ENCODE measurements at places on chromosomes 13 and 19. TPM values are rescaled to one million over a fixed set of nuclear protein-coding genes. Genes with fewer than 3 reads are reported as not detected.
A peak's percentile ranks its signal among the peaks of the same experiment; 100 is the strongest.

Gene SIGLEC5
- not detected for total RNA-seq

Gene TUBA3C
- not detected for total RNA-seq

Gene ZSCAN4
- not detected for total RNA-seq

Gene CEACAM7
- total RNA-seq = not detected

Gene TEX101
- not detected for total RNA-seq

DNA sequence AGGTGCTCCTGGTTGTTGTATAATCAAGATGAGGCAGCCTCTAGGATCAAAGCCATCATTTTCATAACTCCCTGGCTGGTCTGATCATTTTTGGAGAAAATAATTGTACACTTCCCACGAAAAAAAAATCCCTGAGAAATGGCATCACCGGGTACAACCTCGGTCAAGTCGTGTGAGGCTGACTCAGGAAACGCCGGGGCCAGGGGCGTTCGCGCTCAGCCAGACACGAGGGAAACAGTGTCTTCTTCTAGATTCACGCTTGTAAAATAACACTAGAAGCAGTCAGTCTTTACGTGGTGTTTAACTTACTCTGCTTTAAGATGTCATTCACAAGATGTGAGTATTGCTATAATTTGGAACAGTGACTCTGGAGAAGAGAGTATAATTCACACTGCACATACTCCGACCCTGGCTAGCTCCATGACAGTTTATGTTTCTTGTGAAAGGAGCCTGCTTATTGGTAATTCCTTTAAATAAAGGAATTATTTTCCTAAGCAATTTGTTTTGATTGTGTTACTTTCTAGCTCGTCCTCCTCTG, 109.0 kb upstream of the SOX1 start:
- H3K4me1 ChIP-seq = no peaks in the 10 kb centered on the region
- DNase-seq = no peak
- H3K27ac ChIP-seq = no peak overlapping the region
- H3K27me3 ChIP-seq = no peaks in the 10 kb centered on the region
- no peak overlapping the region for H3K4me3 ChIP-seq
- no peaks in the 10 kb centered on the region for H3K36me3 ChIP-seq

- no peaks in the 10 kb centered on the region for H3K4me1 ChIP-seq
- no peak for DNase-seq
- peak overlapping the region; percentile 21 for H3K4me3 ChIP-seq
- no peak overlapping the region for H3K27ac ChIP-seq
- H3K36me3 ChIP-seq = no peaks in the 10 kb centered on the region
These were observed 29.2 kb upstream of the RGCC start for GRCh38 chr13:41428155-41428554.

DNA sequence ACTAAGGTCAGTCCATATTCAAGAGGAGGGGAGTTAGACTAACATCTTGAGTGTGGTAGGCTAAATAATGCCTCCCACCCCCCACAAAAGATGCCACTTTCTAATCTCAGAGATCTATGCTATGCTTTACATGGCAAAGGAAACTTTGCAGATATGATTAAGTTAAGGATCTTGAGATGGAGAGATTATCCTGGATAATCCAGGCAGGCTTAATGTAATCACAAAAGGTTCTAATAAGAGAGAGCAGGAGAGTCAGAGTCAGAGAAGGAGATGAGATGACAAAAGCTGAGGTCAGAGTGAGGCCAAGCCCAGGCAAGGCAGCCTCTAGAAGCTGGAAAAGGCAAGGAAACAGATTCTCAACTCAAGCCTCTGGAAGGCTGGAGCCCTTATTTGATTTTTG, 1011.6 kb downstream of the PCDH9 start:
- DNase-seq = no peak
- H3K27ac ChIP-seq = no peak overlapping the region
- H3K4me3 ChIP-seq = no peak overlapping the region
- no peaks in the 10 kb centered on the region for H3K4me1 ChIP-seq
- no peaks in the 10 kb centered on the region for H3K27me3 ChIP-seq

GRCh38 chr13:71218960-71219359, 648.0 kb downstream of the DACH1 start:
- no peak overlapping the region for H3K27ac ChIP-seq
- no peaks in the 10 kb centered on the region for H3K36me3 ChIP-seq
- H3K4me1 ChIP-seq = no peaks in the 10 kb centered on the region
- H3K27me3 ChIP-seq = no peaks in the 10 kb centered on the region
- no peak overlapping the region for H3K4me3 ChIP-seq

DNA sequence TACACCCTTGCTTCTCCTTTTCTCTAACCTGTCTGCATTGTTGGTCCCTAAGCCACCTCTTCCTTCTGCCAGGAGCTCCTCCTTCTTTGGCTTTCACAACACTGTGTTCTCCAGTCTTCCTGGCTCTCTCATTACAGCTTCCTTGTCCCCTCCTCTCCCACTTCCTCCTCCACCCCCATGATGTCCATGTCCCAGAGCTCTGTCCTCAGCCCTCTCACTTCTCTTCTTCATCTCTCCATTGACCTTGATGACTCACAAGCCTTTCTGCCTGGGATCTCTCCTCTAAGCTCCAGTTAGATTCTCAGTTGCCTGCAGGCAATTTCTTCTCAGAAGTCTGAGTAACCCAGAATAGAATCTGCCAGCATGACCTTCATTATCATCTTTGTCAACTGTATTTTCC, 100.3 kb upstream of the WASF3 start:
- no peaks in the 10 kb centered on the region for H3K36me3 ChIP-seq
- DNase-seq = no peak
- no peak overlapping the region for H3K4me3 ChIP-seq
- H3K4me1 ChIP-seq = peaks cover 5% of the 10 kb centered on the region

- peaks cover 41% of the 10 kb centered on the region for H3K36me3 ChIP-seq
- no peaks in the 10 kb centered on the region for H3K27me3 ChIP-seq
- H3K27ac ChIP-seq = no peak overlapping the region
- no peak for DNase-seq
- peaks cover 8% of the 10 kb centered on the region for H3K4me1 ChIP-seq
These were observed 15.9 kb downstream of the CFD start for GRCh38 chr19:875265-875879.

GRCh38 chr13:34696296-34696695, 245.8 kb upstream of the NBEA start:
- no peak overlapping the region for H3K27ac ChIP-seq
- no peaks in the 10 kb centered on the region for H3K27me3 ChIP-seq
- H3K4me1 ChIP-seq = no peaks in the 10 kb centered on the region
- no peaks in the 10 kb centered on the region for H3K36me3 ChIP-seq
- H3K4me3 ChIP-seq = no peak overlapping the region
- DNase-seq = no peak

DNA sequence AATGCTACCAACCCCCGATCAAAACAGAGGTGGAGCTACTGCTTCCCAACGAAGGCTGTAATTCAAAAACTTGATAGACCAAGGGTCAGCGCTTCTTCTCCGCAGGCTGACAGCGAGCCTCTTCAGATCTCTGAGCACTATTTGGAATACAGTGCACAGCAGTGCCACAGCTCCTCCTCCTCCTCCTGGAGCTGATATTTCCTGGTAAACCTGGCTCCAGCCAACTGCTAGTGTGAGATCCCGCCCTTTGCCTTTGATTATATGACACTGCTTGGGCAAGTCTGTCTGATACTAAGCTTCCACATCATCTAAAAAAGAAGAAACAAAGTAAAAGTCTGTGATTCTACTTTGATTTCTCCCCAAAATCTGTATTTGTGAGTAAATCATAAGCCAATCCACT, 710.5 kb downstream of the DACH1 start:
- no peaks in the 10 kb centered on the region for H3K4me1 ChIP-seq
- no peaks in the 10 kb centered on the region for H3K27me3 ChIP-seq
- no peak for DNase-seq

DNA sequence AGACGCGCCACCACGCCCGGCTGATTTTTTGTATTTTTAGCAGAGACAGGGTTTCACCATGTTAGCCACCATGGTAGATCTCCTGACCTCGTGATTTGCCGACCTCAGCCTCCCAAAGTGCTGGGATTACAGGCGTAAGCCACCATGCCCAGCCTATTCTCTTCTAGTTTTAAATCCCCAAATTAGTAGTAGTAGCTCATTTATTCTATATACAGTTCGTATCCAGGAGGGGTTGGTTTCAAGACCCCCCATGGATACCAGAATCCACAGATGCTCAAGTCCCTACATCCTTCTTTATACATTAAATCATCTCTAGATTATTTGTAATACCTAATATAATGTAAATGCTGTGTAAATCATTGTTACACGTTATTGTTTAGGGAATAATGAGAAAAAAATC, 2.0 kb downstream of the ZNF568 start:
- H3K27me3 ChIP-seq = no peaks in the 10 kb centered on the region
- DNase-seq = no peak
- no peak overlapping the region for H3K27ac ChIP-seq

DNA sequence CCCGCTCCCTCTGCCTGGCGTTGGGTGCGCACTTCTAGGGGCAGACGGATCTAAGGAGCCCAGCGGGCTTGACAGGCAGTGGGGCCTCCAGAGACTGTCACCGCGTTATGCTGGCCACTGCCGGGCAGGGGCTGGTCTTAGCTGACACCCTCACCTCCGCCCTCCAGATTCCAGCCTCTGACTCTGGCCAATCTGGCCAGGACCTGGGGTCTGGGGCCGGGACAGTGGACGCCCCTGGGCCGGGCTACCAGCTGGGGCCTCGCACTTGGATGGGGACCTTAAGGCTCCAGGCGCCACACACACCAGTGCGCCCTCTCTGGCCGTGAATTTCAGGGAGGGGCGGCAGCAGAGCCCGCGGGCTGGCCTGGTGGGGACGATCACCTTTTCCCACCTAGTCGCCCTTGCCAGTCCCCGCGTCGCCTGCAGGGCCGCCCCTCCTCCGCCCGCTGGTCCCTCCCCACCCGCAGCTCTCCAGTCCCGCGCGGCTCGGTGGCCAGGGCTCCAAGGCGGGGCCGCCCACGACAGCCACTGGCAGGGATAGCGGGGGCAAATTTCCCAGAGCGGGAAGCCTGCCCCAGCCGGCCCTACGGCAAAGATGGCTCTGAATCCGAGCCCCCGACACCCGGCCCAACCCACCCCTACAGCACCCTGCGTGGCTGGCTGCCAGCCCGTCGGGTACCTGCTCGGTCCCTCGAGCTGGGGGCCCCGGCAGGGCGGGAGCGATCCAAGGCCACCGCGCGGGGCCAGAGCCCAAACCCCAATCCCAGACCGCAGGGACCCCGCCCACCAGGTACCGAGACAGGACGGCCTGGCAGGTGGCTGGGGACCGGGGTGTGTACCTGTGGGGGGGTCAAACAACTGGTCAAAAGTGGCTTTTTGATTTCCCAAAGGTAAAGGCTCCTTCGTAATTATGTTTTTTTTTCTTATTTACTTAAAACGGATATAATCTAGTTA, 6.1 kb upstream of the ZNF98 start:
- no peak overlapping the region for H3K27ac ChIP-seq
- no peaks in the 10 kb centered on the region for H3K27me3 ChIP-seq
- H3K36me3 ChIP-seq = no peaks in the 10 kb centered on the region
- DNase-seq = no peak
- H3K4me1 ChIP-seq = no peaks in the 10 kb centered on the region

GRCh38 chr19:3618144-3618810, 8.3 kb downstream of the CACTIN start:
- peaks cover 29% of the 10 kb centered on the region for H3K36me3 ChIP-seq
- H3K4me1 ChIP-seq = peaks cover 3% of the 10 kb centered on the region
- DNase-seq = peak; percentile 29
- H3K4me3 ChIP-seq = no peak overlapping the region
- H3K27me3 ChIP-seq = no peaks in the 10 kb centered on the region

DNA sequence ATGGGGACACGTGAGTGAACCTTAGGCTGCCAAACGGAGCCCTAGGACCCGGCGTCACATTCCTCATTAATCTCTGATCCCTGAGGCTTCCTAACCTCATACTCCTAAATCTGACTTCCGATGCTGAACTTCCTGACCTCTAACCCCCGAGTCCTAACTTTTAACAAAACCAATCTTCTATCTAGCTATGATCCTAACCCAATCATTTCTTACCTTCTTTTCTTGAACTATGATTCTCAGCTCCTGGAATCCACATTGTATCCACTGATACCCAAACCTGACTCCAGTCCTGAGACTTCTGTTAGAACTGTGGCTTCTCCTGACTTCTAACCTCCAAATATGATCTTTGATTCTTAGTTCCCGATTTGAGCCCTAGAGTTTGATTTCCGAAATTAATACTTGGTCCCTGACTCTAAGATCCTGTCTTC, 447 bp downstream of the NFKBIB start:
- peak overlapping the region; percentile 58 for H3K27ac ChIP-seq
- peak overlapping the region; percentile 66 for H3K4me3 ChIP-seq
- DNase-seq = no peak
- H3K4me1 ChIP-seq = peaks cover 3% of the 10 kb centered on the region
- peaks cover 3% of the 10 kb centered on the region for H3K36me3 ChIP-seq

- H3K4me1 ChIP-seq = no peaks in the 10 kb centered on the region
- H3K27ac ChIP-seq = no peak overlapping the region
- no peaks in the 10 kb centered on the region for H3K36me3 ChIP-seq
- no peak for DNase-seq
These were observed 199.3 kb downstream of the KCNRG start for GRCh38 chr13:50214514-50214913.

GRCh38 chr13:32262165-32262564, 53.0 kb downstream of the ZAR1L start:
- peaks cover 13% of the 10 kb centered on the region for H3K4me1 ChIP-seq
- H3K36me3 ChIP-seq = peaks cover 7% of the 10 kb centered on the region
- no peak overlapping the region for H3K27ac ChIP-seq
- H3K27me3 ChIP-seq = no peaks in the 10 kb centered on the region

DNA sequence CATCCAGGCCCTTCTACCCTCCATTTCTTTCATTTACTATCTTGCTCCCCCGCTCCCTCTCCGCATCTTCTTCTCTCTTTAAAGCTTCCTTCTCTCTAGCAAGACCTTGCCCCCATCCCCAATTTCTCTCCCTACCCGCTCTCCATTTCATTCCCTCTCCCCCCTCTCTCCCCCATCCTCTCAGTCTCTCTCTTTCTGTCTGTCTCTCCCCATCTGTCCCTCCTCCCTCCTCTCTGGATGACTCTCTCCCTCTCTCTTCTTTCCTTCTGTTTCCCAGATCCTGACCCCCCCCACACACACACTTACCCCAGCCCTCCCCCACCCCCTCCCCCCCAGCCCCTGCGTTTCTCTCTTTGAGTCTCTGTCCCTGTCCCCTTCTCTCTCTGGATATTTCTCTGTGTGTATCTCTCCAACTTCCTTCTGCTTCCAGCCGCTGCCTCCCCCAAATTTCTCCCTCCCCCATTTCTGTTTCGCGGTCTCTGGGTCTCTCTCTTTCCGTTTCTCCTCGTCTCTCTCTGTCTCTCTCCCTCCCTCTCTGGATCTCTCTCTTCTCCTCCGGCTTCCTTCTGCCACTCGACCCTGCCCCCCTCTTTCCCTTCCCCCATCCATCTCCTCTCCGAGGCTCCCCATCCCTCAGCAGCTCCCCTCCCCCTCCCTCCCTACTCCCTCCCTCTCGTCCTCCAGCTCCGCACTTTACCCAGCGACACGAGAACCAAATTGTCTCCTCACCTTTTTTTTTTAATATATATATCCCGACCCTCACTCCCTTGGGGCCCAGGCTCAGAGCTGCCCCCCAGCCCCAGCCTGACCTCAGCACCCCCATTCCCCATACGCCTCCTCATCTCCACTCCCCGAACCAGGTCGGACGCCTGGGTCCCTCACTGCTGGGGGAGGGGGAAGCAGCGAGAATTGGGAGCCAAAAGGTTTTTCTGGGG, 3.6 kb upstream of the CACNG8 start:
- no peak overlapping the region for H3K4me3 ChIP-seq
- no peak for DNase-seq
- H3K36me3 ChIP-seq = no peaks in the 10 kb centered on the region
- no peak overlapping the region for H3K27ac ChIP-seq
- peaks cover 57% of the 10 kb centered on the region for H3K27me3 ChIP-seq

- DNase-seq = no peak
- no peaks in the 10 kb centered on the region for H3K36me3 ChIP-seq
- H3K27ac ChIP-seq = no peak overlapping the region
- H3K27me3 ChIP-seq = peaks cover 1% of the 10 kb centered on the region
- no peak overlapping the region for H3K4me3 ChIP-seq
These were observed 39.7 kb upstream of the IGSF23 start for GRCh38 chr19:44573627-44574026.

Measured in IMR-90 (cell line).